Fibroblast of villous mesenchyme (primary cell): ENCODE measurements at places on chromosomes 5 and 9.

GRCh38 chr9:73213300-73213699, 61.6 kb downstream of the ANXA1 start:
- no peak for DNase-seq

- no peak for DNase-seq
These were observed 514.7 kb downstream of the MAT2B start for GRCh38 chr5:164020116-164020515.

GRCh38 chr5:125125031-125125823, 378.8 kb upstream of the ZNF608 start:
- DNase-seq: peak; percentile 23

- DNase-seq: no peak
These were observed 191.1 kb downstream of the OLFM1 start for GRCh38 chr9:135278586-135278985.
